ENCODE measurements at places on chromosomes 5 and 9.

- no peak for DNase-seq
These were observed 19.3 kb upstream of the F2RL2 start for GRCh38 chr5:76642390-76643040.

DNA sequence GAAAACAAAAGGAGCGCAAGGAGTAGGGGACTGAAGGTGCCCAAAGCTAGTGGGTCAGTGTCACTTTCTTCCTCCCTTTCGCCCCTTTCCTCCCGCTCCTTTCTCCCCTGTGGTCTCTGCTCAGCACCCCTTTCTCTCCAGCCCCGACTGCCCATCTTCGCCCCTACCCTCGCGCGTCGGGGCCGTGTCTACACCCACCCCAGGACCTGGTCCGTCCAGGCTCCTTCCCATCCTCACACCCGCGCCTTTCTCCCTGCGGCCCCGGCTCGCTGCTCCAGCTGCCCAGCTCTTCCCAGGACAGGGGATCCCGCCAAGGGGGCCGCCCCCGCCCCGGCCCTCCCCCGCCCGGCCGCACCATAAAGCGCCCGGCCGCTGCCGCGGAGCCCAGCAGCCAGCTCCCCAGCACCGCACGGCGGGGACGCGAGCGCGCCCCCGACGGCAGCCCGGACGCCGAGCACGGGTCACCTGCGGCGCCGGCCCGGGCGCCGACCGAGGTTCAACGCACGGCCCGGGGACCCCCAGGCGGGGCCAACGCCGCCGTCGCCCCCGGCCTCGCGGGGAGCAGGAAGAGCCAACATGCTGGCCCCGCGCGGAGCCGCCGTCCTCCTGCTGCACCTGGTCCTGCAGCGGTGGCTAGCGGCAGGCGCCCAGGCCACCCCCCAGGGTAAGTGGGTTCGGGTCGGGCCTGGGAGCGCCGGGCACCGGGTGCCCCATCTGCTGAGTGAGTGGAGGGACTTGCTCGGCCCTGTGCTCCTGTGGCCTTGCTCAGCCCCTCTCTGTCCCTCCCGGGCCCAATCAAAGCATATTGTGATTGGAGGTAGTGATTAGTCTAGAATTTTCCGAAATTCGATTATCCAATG is at the start of gene THBS4:
THBS4 (plus strand) TSS at position 387 of the 860 bp plus-strand sequence; CDS start at position 577, 190 bp downstream.
- peak; percentile 88 for DNase-seq

- no peak for DNase-seq
These were observed 129.8 kb downstream of the GADD45G start for GRCh38 chr9:89734600-89735041.

GRCh38 chr5:133521801-133522200 is 90.5 kb downstream of the FSTL4 start:
- no peak for DNase-seq

- no peak for DNase-seq
These were observed 16.6 kb upstream of the EGFL7 start for GRCh38 chr9:136645903-136646754.

DNA sequence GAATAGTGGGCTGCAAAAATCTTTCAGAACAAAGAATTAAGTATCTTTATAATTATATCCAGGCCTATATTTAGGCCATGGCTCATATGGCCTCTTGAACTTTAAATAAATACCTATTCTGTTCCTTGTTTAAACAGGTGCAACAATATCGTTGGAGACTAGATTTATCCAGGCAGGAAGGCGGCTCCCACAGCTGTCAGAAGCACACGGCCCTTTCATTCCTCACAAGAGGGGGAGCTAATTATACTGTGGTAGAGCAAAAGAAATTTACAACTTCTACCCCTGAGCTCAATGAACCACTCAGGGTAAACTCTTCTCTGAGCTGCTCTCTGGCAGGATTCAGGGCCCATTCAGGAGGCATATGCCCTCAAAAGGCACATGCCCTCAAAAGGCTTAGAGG is 31.3 kb downstream of the TMEM174 start:
- DNase-seq = no peak

DNA sequence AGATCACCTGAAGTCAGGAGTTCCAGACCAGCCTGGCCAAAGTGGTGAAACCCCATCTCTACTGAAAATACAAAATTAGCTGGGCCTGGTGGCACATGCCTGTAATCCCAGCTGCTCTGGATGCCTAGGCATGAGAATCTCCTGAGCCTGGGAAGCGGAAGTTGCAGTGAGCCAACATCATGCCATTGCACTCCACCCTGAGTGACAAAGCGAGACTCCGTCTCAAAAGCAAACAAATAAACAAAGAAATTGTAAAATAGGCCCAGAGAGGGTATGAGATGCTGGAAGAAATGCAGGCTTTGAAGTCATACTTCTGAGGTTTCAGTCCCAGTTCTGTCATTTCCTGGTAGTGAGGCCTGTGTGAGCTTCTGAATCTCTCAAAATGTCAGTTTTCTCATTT is 5.3 kb upstream of the ARHGEF37 start:
- no peak for DNase-seq

- no peak for DNase-seq
These were observed 87.4 kb downstream of the ZNF608 start for GRCh38 chr5:124658867-124659557.

DNA sequence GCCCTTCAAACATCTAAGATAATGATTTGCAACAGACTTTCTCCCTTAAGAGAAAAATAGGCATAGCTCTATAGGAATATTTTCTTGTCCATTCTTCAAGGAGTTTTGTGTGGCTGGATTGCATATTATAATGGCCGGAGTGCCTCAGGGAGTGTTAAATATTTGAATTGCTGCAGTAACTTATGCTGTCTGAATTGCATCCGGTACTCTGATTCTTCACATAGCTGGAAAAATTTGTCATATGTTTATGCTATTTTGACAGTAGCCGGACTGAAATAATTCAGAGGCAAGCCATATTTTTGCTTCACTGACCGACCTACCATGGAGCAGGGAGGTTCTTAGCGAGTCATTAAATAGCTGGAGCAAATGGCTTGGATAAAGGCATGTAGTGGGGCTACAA is 621.0 kb downstream of the ACTL7B start:
- DNase-seq = no peak

- DNase-seq = peak; percentile 36
These were observed 13.8 kb downstream of the PTGES2 start for GRCh38 chr9:128113526-128114325.

GRCh38 chr5:14834584-14835550 is 36.7 kb downstream of the ANKH start:
- peak; percentile 17 for DNase-seq

- no peak for DNase-seq
These were observed 5.5 kb downstream of the C9orf85 start for GRCh38 chr9:71916834-71917534.

DNA sequence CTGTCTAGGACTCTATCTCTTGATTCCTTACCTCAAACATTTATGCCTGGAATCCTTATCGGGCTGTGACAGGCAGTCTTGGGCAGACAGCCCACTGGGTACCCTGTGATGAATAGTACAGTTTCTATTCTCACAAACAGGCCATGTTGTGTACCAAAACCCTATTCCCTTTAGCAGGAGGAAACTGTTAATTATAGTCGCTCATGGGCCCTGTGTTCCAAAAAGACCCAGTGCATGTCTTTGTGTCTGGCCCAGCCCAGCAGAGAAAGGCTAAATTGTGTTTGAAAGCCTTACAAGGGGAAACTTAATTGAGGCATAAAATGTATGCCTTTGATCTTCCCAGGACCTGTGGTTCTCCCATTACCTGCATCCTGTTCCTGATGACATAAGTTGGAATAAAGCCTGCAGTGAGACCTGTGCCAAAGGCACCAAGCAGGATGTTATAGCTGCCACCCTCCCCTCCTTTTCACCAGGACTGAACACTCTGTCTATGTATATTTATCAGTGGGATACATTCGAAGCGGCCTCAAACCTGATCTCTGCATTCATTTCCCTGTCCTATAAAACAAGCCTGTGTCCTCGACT is 43.3 kb downstream of the TLR4 start:
- no peak for DNase-seq

- DNase-seq = no peak
These were observed 6.3 kb upstream of the DNAJB5 start for GRCh38 chr9:34983209-34983608.

DNA sequence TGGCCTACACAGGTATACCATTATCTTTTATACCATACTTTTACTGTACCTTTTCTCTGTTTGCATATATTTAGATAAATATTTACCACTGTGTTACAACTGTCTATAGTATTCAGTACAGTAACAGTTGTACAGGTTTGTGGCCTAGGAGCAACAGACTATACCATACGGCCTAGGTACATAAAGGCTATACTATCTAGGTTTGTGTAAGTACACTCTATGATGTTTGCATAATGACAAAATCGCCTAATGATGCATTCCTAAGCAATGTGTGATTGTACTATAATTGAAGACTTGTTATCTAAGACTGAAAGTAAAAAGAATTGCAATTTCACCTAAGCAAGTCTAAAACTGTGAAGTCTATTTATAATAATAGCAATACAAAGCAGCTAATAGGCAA is 3.9 kb downstream of the C9orf72 start:
- no peak for DNase-seq

DNA sequence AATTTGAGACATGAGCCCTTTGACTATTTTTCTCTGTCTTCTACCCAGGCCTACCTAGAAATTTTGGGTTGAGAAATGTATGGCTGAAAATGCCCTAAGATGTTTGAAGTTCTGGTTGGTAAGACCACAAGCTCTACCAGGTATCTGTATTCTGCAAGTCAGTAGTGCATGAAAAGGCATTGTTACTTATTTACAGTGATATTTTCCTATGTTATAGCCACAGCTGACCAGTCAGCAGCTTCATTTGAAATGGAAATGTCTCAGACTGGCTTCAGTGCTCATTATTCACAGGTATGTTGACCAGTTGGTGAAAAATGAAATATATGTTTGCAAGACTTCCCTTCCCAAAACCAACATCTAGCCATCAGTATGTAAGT is 91.9 kb upstream of the ITGA2 start:
- DNase-seq = no peak

DNA sequence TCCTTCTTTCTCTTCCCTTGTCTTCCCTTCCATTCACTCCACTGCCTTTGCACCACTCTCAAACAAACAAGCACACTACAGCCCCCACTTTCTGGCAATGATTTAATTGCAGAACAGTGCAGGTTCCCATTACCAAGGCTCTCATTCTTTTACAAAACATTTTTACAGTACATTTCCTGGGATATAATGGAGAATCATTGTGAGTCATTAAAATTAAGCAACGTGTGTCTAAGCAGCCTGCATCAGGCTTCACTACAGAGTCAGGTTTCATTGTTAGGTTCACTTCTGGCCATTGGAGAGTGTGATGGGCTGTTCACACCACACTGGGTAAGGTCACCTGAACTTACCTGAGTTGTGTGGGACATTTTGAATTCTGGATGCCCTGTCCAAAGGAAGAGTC is 303.5 kb downstream of the TRIM32 start:
- DNase-seq = no peak

DNA sequence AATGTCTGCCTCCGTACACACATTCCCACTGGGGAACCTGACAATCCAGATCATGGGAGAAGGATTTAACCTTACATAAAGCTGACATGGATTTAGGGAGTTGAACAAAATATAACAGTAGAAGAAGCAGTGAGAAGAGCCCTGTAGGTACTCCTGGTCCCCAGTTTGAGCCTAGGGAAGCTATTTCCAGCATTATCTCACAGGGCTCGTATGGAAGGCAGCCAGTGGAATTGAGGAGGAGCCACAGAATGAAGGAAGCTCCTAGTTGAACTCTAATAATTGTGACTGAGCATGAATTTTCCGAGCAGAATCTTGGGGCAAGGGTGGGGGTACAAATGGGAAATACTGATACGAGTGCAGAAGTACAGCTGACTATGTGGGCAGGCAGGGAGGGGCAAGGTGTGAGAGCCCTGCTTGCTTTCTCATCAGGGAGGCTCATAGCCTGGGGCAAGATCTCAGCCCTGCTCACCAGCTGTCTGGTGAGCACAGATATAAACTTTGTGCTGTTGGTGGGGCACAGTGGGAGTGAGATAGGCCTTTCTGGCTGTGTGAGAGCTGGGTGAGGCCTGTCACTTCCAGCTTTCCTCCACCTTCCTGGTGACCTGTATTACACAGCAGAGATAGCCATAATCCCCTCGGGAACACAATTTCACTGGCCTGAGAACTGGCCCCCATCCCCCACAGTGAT is 290.7 kb upstream of the IL12B start:
- DNase-seq = no peak

- DNase-seq = no peak
These were observed 579.2 kb upstream of the ZNF608 start for GRCh38 chr5:125325488-125326149.

DNA sequence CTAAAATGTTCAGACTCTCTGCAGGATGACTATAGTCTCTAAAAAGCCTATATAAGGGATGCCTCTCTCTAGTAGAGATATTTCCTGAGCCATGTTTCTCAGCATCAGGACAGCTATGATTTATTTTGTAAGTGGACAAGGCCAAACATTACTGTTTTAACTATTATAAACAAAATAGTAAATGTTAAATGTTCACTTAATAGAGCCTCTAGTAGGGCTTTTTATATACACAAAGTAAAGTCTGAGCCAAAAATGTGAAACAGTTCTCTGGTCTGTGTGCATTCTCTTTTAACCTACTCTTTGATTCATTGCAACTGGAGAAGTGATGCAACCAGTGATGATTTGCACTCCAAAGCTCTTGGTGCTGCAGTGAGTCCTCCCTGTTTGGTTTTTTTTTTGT is 220.5 kb downstream of the GDNF start:
- DNase-seq = no peak

DNA sequence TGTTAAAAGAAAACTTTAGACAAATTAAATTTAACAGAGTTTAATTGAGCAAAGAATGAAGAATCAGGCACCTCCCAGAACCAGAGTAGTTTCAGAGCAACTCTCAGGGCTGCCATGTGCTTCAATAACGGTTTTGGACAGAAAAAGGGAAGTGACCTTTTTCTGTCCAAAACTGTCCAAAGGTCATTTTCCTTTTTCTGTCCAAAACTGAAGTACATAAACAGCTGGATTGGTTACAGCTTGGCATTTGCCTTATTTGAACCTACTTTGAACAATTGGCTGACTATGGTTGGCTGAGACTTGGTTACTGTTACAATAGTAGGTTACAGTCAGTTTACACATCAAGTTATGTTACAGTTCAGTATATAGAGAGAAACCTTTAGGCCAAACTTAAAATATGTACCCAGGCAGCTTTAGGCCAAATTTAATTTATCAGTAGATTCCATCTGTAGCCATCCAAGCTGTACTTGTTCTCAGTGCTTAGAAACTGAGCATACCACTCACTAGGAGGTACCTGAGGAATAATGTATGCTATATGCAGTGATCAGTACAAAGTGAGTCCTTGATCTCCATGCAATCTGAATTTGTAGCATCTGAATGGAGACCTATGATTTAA is 44.0 kb downstream of the C9orf85 start:
- DNase-seq = no peak

DNA sequence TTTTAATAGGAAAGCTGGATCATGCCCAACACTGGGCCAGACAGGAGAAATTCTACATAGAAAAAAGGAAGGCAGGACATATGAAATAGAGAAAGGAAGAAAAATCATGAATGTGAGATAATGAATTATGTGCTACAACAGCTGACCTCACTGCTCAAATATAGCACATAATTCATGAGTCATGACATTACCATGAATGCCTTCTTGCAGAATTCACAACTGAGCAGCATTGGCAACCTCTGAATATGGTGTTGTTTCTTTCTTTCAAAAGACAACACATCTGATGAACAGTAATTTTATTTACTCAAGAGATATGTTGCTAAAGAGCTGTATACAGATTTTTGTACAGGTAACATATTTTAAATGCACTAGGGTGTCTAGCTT is 34.4 kb downstream of the APBA1 start:
- DNase-seq = no peak
